ENCODE measurements at places on chromosomes 2 and 18.

DNA sequence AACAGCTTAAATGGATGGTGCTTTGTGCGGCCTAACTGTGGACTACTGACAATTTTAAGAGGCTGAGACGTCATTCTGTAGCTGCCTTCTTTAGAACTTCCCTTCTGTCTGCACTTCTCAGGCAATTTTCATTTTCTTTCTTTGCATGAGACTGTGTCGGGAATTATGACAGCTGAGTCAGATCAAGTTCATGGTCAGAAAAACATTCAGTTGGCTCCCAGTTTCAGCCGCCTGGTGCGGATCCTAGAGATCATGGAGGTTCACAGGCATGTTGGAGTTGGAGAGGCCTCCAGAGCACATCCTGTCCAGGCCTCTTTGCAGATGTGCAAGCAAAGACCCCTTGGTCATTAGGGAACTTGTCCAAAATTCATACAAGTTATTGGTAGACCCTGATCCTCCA is 135.0 kb downstream of the TANC1 start:
- DNase-seq, result no peak

DNA sequence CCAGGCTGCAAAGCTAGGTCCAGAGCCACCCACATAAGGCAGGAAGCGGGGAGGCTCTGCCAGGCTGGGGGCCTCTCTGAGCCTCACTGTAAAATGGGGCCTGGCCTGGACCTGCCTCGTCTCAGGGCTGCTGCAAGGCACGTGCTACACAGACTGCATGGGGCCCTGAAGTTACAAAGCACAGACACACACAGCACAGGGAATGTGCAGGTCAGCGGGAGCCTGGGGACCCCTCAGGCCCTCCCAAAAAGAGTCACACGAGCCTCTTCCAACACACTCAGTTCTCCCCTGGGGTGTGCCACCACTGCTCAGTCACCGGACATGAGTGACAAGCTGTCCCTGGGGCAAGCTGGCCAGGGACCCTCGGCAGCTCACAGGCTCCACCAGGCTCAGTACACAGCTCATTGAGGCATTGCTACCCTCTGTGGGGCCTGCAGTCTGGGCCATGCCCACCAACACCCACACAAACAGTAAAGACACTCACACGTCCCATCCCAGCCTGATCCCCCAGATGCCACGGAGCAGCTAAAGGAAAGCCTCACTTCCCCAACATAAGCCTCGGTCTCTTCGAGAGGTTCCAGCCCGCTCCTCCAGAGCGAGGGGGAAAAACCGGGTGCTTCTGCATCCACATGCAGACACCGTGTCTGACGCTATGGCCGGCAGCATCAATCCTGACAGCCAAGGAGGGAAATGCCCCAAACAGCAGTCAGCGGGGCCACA is 33.7 kb downstream of the BOK start:
- no peak for DNase-seq

DNA sequence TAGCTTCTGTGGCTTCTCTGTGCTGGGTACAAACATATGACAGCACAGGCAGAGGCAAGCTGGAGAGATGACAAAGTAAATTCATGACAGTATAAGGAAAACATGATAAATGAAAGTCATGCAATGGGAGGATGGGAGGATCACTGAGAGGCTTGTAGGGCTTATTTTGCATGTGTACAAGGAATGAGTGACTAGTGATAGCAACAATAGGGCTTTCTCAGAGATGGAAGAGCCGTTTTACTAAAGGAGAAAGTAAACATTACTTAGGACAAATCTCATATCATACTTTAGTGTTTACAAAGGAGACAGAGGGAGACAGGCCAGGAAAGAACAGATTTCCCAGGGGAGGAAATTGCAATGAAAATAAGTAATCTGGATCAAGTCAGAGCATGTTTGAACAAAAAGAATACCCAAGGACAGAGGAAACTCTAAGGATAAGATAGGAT is 82.5 kb upstream of the RBMS1 start:
- no peak for DNase-seq

GRCh38 chr2:120269076-120269744 is 16.6 kb downstream of the RALB start:
- DNase-seq, result no peak

DNA sequence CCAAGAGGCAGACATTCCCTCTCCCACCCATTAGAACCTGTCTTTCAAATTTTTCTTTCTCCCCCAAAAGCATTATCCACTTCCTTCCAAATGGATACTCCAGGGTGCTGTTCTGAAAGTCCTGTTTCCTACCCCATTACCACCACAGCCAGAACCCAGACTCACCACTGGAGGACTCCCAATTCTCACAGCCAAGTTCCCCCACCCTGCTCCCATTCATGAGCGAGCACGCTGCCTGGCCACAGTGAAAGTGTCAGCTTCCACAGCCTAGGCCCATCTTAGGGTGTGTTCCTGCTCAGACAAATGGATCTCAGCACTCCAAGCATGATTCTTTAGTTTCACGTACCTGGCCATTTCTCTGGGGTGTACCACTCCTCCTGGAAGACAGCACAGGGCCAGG is 3.8 kb upstream of the ANKRD53 start:
- DNase-seq, result no peak

Data from NCI-H1417 (cell line).